Right atrium auricular region (tissue), 2 donors: ENCODE measurements at places on chromosomes 2 and 18.
A peak's percentile ranks its signal among the peaks of the same experiment; 100 is the strongest.

GRCh38 chr2:240840435-240841060 is 20.5 kb upstream of the KIF1A start:
- DNase-seq, result no peak

DNA sequence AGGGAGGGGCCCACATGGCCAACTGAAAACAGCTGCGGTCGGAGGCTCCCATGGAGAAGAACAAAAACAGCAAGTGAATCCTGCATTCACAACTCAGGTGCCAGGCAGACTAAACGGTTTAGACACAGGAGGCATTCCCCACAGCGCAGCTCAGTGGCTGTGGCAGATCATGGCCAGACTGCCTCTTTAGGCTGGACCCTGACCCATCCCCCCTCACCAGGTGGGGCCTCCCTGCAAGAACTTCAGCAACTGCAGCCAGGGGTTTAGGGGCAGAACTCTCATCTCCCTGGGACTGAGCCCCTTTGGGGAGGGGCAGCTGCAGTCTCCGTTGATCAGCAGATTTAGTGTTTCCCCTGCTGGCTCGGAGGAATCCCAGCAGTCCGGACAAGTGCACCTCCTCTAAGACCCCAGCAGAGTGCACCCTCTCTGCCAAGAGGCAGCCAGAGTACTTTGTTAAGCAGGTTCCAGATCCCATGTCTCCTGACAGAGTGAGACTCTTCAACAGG is 346.7 kb downstream of the SS18 start:
- no peak for DNase-seq

GRCh38 chr2:162824304-162824703 is 14.3 kb downstream of the KCNH7 start:
- no peak for DNase-seq

DNA sequence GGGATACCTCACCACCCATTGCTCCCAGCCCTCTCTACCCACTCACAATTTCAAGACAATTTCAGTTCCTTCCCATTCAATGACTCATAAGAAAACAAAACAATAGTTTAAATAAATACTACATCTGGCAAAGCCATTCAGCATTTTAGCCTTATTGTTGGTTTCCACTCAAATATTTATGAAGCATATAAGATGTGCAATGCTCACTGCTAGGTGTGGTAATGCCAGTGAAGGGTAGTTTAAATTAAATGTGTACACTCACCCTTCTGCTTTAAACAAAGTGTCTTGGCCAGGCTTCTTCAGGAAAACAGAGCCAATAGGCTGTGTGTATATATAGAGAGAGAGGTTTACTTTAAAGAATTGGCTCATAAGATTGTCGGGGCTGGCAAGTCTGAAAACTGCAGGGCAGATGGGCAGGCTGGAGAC is 37.0 kb downstream of the INO80C start:
- DNase-seq, result no peak

GRCh38 chr18:62942578-62942977 is 227.2 kb downstream of the PHLPP1 start:
- DNase-seq, result no peak

DNA sequence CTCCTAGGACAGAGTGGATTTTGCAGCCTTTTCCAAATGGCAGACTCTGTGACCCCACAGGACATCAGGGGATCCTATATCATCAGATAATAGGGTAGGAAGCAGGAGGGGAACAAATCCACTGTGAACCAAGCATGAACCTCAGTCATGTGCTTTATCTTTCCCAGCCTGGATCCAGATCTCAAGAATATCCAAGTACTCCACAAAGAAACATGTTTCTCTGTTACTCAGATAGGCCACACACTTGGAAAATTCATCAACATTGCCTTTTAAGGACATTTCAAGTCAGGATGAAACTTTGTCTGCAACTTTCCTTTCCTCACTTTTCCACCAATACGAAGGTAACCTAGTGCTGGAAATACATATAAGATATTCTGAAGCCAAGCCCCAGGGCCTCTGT is 85.8 kb downstream of the RDH14 start:
- no peak for DNase-seq

DNA sequence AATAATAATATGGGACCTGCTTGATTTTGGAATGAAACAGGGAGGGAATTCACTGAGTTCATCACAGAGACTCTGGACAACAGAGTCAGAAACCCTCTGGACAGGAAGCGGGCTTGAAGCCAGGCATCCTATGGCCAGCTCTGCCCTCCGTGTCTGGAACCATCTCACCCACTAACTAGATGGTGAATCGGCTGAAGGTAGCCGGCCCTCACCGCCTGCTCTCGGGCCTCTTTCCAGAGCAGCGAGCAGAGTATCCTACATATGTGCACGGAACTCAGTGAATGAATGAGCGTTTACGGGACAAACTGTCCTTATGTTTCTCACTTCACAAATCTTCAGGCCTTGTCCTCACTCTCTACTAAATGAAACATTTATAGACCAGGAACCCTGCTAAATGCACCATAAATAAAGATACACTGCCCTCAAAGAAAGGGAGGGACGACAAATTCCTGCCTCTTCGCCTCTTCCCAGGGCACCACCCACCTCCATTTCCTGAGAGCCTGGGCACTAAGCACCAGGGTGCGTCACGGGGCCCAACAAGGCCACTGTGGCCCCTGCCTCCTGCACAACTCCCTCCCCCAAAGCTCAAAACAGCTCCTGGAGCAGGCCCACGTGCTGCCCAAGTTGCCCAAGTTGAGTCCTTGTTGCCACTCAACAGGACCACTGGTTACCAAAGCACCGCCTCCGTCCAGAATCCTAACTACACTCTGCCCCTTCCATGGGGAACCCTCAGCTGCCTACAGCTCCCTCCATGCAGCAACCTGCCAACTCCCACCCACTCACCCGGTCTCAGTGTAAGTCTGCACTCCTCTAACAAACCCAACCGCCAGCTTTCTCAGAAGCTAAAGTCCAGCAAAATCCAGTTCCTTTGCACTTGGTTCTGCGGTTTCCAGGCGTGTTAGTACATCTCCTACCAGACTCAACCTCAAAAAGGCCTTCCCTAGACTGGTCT is 1.7 kb downstream of the TBC1D8 start:
- no peak for DNase-seq

- DNase-seq, result no peak
These were observed 109.7 kb downstream of the MBD5 start for GRCh38 chr2:148130581-148130980.

DNA sequence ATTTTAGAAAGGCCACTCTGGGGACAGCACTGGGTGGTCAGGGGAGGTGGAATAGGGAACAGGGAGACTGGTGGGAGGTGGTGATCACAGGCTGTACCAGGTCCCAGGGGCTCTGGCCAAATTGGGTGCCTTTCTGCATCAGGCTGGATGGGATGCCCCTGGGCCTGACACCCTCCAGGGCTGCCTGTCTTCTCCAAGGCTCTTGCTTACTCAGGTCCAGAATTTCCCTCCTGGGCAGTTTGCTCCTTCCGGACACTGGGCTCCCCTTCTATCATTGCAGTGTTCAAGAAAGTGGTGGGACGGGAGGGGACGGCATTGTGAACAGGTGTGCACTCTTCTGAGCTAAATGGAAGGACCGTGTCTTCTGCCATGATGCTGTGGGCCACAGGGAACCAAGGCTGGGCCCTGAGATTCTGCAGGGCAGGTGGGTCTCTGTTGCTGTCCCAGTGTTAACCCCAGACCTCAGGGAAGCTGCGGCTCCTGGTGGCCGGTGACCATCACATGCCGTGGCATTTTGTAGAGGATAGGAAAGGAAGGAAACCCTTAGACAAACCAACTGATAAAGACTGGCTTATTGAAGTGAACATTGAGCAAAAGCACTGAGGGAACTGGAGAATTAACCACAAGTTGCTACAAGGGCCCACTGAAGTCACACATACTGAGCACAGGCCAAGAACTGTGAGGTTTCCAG is 93.7 kb upstream of the HS6ST1 start:
- peak; percentile 46 for DNase-seq

- DNase-seq, result no peak
These were observed 64.0 kb upstream of the MCFD2 start for GRCh38 chr2:46979571-46979979.

- DNase-seq, result no peak
These were observed 7.0 kb upstream of the CLIP4 start for GRCh38 chr2:29108225-29108624.

DNA sequence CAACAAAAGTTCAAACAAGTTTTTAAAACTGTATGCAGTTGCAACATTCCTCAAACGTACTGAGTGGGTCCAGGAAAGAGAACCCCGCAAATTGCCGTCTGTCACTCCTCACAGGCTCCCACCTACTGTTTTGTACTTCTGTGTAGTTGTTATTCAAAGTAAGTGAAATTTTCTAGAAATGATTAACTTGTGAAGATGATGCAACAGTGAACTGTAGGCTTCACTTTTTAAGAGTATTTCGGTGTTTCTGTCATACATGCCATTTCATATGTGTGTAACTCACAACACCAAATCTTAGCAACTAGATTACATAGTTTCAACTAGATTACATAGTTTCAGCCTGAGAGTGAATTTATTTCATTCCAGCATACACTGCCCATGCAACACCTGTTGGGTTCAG is 226.0 kb upstream of the TANK start:
- no peak for DNase-seq

DNA sequence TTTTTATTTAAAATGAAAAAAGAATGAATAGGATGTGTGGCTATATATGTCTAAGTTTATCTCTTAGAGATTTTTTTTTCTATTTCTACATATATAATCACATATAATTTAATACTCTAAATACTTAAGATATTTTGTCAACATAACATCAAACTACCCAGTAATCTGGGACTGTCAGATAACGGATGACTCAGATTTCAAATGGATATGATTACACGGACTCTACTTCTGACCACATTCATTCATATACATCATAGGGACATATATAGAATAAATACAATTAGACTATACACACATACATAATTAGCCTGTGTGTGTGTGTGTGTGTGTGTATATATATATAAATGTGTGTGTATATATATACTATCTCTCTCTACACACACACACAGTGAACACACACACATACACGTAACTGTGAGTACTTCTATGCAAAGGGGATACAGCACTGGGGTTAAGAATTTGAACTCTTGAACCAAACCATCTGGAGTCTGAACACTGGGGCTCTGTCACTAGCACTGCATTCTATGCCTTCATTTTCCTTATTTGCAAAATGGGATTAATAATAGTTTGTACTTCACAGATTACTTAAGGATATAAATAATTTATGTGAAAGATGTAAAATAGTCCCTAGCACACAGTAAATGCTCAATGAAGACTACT is 59.5 kb downstream of the CHN1 start:
- no peak for DNase-seq

DNA sequence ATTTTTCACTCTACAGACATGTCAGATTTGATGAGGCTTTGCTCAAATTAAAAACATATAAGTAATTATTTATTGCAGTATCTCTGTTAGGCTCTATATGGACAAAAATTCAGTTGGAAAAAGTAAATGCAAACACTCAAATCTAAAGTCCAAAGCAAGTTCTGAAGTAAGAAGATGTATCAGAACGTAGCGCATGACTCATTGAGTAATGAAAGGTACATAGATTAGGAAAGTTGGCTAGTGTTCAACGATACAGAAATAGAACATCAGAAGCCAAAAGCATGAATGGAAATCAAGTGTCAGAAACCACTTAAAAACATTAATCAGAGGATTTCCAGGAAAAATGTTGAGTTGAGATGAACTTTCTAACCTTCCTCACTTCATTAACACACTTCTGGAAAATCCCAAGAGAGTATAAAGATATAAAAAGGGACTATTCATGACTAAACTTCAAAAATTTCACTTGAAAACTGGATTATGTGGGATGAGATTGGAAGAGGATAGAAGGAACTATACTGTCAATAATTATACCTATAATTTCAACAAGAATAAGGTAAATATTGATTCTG is 494.1 kb downstream of the LRRTM4 start:
- no peak for DNase-seq

- DNase-seq, result no peak
These were observed 13.7 kb upstream of the PER2 start for GRCh38 chr2:238302087-238302486.

GRCh38 chr2:175363699-175364098 is 182.2 kb upstream of the ATP5MC3 start:
- DNase-seq, result no peak

- DNase-seq, result no peak
These were observed 7.9 kb upstream of the LBH start for GRCh38 chr2:30223413-30223874.

DNA sequence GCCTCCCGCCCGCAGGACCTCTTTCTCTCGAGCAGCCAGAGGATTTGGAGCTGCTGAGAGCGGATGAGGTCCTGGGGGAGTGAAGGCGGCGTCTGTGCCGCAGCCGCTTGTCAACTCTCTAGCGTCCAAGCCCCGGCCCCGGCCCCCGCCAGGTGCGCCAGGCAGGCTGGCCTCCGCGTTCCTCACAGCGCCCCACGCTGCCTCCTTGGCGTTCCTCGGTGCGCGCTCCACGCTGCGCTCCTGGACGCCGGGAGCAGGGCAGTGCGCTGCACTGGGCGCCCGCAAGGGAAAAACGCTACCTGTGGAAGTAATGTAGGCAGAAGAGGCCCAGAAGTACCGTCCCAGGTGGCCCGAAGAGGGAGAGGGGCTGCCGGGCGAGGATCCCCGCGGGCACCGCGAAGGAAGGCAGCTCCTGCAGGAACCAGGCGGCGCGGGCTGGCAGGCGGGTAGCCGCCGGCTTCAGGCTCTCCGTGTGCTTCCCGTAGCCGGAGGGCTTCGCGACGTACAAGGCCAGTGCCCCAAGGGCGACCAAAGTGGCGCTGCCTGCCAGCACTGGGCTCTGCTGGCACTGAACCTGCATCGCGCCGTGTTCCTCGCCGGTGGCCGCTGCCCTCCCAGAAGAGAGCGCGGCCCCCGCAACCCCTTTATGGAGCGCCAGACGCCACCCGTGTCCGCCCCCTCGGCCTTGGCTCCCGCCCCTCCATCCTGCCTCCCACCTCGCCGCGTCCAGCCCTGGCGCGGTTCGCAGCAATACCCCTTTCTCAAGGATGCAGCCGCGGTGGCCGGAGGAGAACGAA is at the start of gene SRD5A2:
TSS of gene SRD5A2 (minus strand) at position 618 of the 797 bp plus-strand sequence. CDS start at position 580, 38 bp downstream.
- no peak for DNase-seq

DNA sequence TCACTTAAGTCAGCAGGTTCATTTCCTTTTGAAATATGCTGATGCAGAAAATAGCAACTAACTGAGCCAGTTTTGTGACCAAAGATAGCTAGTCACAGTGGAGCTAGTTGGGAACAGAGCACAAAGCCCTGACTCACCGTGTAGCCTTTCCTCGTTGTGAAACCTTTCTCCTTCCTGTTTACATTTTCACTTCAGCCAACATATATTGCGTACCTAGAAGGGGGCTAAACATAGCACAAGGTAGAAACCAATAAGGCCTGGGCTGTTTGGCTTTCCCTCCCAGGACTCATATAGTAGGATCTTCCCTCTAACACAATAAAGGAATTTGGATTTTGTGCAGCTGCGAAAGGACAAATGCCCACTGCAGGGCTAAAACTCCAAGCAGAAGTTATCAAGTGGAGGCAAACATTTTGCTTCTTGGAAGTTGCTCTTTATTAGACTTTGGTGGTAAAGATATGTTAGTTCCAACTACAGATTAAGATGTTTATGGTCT is 24.5 kb upstream of the LPIN2 start:
- peak; percentile 50 for DNase-seq
